ENCODE measurements at places on chromosomes 7 and 10. TPM values are rescaled to one million over a fixed set of nuclear protein-coding genes. Genes with fewer than 3 reads are reported as not detected.

The LGI1 gene
- total RNA-seq: 19.8 TPM

The CALCR gene
- 0.62 TPM for total RNA-seq

The TMEM139 gene
- total RNA-seq: 10.9 TPM

The STAG3 gene
- total RNA-seq: 11.0 TPM

The NPC1L1 gene
- 0.45 TPM for total RNA-seq

The WNT8B gene
- total RNA-seq: not detected

The ADARB2 gene
- 1.9 TPM for total RNA-seq

The SORCS3 gene
- total RNA-seq: 3.6 TPM

The DEPP1 gene
- total RNA-seq: 190 TPM

The NEBL gene
- total RNA-seq: 37.2 TPM

DNA sequence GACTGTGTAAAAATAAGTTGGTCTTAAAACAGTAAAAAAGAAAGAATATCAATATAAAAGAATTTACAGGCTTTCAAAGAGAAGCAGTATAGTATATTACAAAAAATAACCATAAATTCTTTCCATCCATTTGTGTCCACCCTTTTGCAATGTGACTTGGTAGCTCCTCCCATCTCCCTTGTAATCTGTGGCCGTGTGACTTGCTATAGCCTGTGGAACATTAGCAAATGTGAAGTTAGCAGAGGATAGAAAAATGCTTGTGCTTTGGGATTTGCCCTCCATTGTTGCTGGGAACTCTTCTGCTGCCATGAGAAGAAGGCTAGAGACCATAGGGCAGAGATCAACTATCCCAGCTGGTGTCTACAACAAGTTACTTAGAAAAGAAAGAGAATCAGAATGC lies 30.2 kb downstream of the KLHL7 start:
- no peak for DNase-seq

GRCh38 chr10:22219308-22219707 lies 1.5 kb upstream of the EBLN1 start:
- no peak for DNase-seq

GRCh38 chr10:84267503-84268126 lies 22.8 kb downstream of the RGR start:
- DNase-seq: no peak

GRCh38 chr10:75070476-75070875 lies 41.0 kb upstream of the SAMD8 start:
- no peak for DNase-seq

- DNase-seq: no peak
Observed at GRCh38 chr7:71130031-71130679, 1.8 kb upstream of the GALNT17 start.

- no peak for DNase-seq
Observed at GRCh38 chr10:22537810-22538209, 176.6 kb downstream of the PIP4K2A start.

DNA sequence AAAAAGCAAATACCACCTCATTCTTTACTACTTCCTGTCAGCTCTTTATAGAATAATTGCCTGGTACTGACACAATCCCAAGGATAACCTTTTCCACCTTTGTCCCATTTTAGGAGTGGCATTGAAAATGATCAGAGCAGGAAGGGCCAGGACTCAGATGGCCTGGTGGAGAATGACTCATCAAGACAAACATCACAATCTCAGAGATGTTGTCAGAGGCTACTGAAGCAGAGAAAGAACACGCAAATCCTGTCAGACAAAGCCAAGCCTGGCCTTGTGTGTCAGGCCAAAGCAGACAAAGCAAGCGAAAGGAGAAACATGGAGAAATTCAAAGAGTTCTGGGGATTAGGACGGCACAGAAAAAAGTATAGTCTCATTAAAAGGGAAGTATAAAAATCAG lies 40.9 kb downstream of the NSUN6 start:
- no peak for DNase-seq

GRCh38 chr10:128067691-128068397 lies 58.4 kb downstream of the MKI67 start:
- DNase-seq: peak; percentile 54

DNA sequence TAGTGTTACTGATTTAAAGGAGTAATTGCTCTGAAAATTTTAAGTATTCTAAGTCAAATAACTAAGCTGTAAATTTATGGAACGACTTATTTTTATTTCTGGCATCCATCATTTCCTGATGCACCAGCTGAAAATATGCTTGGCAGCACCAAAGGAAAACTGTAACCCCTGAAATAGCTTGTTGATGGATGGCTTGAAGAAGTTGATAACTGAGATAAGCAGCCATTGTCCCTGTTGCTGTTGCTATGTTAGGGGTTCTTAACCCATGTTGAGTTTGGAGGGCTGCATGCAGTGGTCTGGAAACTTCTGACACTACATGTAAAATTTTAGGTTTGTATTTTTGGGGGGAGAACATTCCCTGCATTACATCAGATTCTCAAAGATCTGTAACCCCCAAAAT lies 30.6 kb downstream of the RPA3 start:
- no peak for DNase-seq

GRCh38 chr7:151017370-151017952 lies 6.8 kb downstream of the ATG9B start:
- DNase-seq: no peak

- DNase-seq: no peak
Observed at GRCh38 chr7:40843338-40843985, 708.7 kb downstream of the SUGCT start.

DNA sequence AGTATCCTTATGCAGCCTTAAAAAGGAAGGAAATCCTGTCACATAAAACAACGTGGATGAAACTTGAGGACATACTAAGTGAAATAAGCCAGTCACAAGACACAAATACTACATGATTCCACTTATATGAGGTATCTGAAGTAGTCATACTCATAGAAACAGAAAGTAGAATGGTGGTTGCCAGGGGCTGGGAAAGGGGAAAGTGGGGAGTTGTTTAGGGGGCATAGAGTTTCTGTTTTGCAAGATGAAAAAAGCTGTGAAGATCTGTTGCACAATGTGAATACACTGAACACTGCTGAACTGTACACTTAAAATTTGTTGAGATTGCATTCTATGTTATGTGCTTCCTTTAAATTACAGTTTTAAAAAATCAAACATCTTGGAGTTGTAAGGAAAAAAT lies 2.9 kb downstream of the NUP205 start:
- DNase-seq: no peak

DNA sequence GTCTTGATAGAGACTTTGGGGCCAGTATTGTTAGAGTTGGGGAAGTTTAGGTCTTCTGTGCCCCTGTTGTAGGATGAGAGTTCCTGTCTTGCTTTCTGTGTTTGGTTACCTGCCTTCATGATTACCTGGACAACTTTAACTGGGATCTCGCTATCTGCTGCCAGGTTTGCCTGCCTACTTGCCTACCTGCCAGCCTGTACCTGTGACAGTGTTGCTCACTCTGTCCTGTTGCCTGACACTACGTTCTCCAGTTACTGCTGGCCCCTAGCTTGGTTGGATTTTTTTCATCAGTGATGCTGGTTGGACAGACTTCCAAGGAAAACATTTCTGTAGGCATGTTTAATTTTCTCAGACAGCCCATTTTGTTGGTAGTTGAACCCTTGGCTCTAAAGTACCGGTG lies 48.4 kb downstream of the PPP1R9A start:
- DNase-seq: no peak

GRCh38 chr10:74867351-74867750 lies 41.0 kb downstream of the KAT6B start:
- DNase-seq: no peak

GRCh38 chr10:61752111-61753011 lies 89.6 kb downstream of the CABCOCO1 start:
- no peak for DNase-seq

- peak; percentile 57 for DNase-seq
Observed at GRCh38 chr7:27187475-27188385, 2.7 kb upstream of the HOXA11 start.

DNA sequence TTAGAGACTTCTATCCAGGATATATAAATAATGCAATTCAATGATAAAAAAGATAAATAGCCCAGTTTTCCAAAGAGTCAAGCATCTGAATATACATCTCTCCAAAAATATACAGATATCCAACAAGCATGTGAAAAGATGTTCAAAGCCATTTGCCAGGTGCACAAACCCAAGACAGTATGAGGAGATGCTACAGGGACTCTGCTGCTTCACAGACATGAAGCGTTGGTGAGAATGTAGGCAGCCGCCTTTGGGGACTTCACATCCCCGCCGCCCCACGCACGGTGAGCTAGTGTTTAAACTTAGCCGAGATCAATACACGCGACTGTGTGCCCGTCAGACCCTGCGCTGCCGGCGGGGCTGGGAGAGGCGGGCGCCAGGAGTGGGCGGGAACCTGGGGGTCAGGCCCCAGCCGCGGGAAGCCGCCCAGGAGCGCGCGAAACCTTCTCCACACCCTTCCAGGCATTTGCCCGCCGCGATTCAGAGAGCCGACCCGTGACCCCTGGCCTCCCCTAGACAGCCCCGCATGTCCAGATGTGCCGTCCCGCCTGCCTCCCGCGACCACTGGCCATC lies 927 bp upstream of the ALOX5 start:
- DNase-seq: no peak

DNA sequence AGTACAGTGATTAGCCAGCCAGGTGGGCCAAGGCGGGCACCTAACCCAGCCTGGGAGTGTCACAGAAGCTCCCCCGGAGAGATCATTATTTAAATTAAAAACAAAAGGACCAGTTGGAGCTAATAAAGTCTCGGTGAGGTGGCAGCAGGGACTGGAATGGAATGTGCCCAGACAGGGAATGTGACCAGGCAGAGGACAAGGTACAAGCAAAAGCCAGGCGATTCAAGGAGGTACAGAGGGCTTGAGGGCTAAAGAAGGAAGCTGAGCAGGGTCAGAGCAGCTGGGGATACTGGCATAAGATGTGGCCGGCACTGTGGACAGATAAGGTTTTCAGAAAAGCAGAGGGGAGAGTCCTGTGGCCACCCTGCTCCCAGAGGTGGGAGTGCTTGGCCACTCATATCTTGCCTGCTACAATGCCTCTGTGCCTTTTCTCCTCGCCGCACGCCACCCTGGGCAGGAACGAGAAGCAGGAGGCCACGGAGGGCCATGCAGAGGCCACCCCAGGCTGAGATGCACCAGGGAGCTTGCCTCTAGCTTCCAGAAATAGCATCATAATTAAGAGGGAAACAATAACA lies 13.2 kb downstream of the TMEM273 start:
- no peak for DNase-seq
